Stimulated activated CD8-positive, alpha-beta memory T cell treated with anti-CD3 and anti-CD28 coated beads, Interleukin-4, amount 100 ng/mL, for 1 hour (primary cell): ENCODE measurements at places on chromosomes 1 and 21.

DNA sequence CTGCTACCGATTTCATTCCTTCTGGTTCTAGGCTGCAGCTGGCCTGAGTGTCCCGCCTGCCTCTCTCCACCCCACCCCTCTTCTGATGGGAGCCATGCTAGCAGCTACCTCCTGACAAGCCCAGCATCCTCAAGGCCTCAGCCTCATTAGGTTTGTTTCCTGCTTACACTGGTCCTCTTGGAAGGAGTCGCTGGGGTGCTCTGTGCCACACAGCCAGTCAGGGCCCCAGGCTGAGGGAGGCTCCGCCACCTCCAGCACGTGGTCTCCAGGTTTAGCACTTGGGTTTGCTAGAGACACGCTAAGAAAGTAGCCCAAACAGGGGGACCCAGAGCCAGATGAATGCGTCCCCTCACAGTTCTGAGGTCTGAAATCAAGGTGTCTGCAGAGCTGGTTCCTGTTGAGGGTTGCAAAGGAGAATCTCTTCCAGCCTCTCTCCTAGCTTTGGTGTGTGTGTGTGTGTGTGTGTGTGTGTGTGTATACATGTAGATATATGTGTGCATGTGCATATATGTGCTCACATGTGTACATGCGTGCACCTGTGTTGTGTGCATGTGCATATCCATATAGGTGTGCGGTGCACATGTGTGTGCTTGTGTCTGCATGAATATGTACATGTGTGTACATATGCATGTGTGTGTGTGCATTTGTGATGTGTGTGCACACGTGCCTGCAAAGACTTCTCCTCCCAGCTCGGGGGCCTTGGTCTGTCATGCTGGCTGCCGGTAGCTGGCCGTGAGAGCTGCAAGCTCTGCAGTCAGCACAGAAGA is 301.1 kb upstream of the AJAP1 start:
- DNase-seq: no peak

GRCh38 chr1:172112576-172112975 is 271.3 kb downstream of the DNM3 start:
- no peak for DNase-seq

- no peak for DNase-seq
Observed at GRCh38 chr1:6239213-6239752, 3.5 kb upstream of the ICMT start.

- DNase-seq: no peak
Observed at GRCh38 chr1:245814651-245815050, 659.9 kb downstream of the KIF26B start.

DNA sequence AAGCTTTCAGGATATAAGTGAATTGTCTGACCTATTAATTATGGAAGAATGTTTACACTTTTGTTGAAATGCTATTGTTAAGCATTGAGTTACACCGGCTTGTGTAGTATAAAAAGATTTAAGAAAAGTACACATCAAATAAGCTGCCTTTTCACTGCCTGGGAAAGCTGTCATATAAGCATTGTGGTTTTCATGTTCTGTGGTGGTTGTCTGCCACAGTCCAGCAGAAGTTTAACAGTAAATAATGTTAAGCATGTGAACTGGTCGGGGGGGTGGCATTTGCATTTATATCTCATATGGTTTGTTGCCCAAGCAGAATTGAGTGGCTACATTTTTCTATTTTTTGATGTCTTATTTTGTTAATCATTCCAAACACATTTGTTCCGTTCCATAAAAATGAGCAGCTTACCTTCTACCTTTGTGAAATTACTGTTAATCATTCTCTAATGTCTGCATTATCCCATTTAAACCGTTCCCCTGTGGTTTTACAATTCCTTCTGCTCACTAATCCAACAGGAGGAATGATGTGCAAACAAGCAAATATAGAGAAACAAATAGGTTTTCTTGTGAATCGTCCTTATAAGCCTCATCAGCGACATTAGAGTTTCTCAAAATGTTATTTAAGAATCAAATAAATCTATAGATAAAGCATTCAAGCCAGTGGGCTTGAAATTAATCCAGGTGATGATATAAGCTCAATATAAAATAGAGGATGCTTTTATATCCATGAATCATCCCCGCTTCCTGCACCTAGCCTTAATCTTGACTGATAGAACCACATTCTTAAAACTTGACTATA is 160.8 kb upstream of the SAMSN1 start:
- no peak for DNase-seq

DNA sequence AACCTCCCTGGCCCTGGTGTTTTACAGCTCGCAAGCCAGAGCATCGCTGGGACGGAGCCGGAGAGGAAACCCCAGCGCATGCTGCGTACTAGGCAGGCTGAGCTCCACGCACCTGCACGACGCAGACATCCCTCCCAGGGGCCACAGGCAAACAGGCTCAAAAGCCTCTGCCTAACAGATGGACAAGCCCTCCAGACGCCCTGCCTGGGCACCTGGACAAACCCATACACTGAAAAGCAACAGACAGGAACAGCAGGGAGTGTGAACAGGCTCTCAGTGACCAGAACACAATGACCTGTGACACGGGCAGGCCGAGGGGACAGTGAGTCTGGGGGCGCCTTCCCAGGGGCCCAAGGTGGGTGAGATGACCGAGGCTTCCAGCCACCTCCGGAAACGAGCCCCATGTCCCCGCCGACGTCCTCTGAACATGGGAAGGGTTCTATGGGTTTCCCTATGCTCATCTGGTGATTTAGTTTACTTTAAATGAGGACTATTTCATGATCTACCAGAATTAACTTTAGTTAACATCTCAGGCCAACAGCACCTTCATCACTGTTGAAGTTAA is 40.3 kb downstream of the NPHP4 start:
- DNase-seq: no peak

DNA sequence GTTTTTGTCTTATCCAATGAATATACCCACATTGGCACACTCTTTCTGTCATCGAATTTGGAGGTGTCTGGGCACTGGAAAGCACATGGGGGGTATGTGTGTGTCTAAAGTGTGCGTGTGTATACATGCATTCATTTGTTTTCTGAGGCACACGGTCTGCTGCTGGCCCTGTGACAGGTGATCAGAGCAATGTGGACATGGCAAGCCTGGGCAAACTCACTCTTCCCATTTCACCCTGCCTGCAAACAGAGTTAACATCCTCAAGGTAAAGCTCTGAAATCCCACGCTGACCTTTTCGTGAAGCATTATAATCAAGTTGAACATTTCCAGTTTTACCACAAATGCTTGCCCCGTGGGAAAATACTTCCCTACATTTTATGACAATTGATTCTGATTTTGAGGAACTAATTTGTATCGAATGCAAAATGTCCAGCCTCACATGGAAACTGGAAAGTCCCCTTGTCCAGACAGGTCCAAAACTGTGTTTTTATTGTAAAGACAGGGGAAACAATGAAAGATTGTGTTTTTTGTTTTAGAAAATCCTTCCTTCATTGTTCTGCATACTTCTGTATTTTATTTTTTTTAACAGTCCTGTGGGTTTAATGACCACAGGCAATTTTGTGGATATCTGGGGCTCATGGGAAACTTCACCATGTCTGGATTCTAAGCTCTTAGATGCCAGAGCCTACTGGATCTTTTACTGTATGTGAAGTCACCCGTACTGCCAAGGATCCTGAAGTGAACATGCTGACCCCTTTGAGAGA is 160.9 kb downstream of the PBX1 start:
- DNase-seq: no peak

DNA sequence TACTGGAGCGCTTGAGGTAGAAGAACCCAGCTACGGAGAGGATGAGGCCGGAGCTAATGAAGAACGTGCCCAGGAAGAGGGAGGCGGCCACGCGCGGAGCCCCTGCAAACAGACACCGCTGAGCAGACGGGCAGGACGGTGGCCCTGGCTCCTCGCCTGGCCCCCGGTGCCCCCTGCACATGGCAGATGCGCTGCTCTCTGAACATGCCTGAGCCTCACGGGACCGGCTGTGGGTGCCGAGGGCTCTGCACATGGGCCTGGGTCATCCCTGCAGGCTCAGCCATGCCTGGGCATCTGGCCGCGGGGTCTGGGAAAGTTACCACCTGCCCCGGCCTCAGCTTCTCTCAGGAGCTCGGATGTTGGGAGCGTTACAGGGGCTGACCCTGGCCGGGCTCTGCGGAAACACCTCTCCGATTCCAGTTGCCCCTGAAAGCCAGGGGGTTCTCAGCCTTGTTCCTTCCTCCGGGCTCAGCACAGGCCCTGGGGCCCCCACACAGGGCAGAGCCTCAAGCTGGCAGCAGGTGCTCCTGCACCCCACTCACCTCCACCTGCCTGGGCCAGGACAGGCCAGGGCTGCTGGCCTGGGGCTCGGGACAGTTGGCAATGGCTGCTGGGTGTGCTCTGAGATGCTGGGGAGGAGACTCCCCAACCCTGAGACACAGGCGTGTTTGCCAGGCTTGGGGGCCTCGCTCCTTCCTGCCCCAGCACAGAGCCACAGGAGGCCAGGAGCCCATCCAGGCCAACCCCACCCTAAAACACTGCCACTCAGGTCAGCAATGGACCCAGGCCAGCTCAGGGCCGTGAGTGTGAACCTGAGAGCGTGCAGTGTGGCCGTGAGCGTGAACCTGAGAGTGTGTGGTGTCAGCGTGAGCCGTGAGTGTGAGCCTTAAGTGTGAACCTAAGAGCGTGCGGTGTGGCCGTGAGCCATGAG is 12.1 kb upstream of the RNF223 start:
- DNase-seq: no peak

DNA sequence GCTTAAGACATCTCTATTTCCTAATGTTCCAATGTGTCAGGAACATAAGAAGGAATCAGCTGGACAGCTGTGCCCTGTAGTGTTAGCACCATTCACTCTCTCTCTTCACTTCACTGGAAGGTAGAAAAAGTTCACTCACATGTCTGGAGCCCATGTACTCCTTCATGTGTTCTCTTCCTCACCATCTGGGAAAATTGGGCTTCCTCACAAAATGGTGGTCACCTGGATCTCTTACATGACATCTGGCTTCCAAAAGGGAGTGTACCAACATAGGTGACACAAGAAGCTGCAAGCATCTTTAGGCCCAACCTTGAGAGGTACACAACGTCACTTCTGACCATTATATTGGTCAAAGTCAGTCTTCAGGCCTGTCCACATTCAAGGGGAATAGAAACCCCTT is 882.6 kb downstream of the LTN1 start:
- no peak for DNase-seq

DNA sequence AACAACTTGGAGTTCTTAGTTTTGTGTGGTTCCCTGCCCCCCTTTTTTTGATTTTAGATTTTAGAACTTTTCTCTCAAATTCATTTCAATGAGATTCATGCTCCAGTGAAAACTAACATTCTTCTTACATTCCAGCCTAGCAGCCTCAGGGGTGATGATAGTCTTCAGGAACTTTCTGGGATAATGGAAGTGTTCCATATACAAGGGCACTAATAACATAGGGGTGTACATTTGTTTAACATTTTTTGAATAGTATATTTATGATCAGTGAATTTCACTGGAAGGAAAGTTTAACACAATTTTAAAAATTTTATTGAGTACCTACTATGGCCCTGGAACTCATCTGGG is 61.4 kb upstream of the ZNF648 start:
- DNase-seq: no peak

GRCh38 chr1:21289700-21290545 is at the start of gene ECE1:
TSS of gene ECE1 (minus strand) at chr1:21290463. CDS start at chr1:21290414, 49 bp downstream.
- DNase-seq: no peak

GRCh38 chr1:27402349-27402754 is 9.9 kb downstream of the GPR3 start:
- no peak for DNase-seq

GRCh38 chr1:51664421-51665240 is 47.7 kb downstream of the OSBPL9 start:
- DNase-seq: no peak

- no peak for DNase-seq
Observed at GRCh38 chr1:54989968-54990810, 8.5 kb upstream of the BSND start.

- DNase-seq: no peak
Observed at GRCh38 chr1:163535807-163536206, 214.1 kb downstream of the NUF2 start.

DNA sequence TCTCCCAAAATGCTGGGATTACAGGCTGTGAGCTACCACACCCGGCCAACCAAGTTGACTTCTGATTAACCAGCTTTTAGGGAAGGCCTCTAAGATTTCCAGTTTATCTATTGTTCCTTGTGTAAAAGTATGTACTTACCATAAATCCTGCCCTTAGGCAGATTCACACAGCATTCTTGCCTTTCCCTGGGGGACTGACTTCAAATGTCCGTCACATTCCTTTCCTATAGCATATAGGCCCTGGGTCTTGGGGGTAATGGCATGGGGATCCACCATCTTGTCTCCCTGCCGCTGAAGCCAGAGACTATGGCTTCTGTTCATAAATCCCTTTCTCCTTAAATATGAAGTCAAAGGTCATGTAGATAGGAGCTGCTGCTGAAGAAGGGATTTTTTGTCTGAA is 872 bp upstream of the PINK1 start:
- DNase-seq: no peak

DNA sequence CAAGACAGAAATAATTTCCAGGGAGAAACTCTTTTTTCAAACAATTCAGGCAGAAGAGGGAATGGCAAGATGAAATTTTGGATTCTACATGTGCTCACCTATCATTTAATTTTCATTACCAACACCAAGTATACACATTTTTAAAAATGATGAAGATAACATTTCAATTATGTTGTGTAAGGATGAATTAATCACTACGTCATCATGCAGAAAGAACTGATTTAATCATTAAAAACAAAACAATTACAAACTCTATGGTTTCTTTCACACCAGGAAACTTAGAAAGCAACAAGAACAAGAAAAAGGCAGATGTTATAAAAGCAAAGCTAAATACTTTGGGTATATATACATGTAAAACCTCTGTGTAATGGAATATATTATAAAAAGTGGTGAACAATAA is 668.5 kb downstream of the NCAM2 start:
- no peak for DNase-seq

- no peak for DNase-seq
Observed at GRCh38 chr1:76035053-76035452, 39.5 kb upstream of the ST6GALNAC3 start.

- DNase-seq: no peak
Observed at GRCh38 chr1:196259316-196259715, 348.9 kb downstream of the KCNT2 start.

DNA sequence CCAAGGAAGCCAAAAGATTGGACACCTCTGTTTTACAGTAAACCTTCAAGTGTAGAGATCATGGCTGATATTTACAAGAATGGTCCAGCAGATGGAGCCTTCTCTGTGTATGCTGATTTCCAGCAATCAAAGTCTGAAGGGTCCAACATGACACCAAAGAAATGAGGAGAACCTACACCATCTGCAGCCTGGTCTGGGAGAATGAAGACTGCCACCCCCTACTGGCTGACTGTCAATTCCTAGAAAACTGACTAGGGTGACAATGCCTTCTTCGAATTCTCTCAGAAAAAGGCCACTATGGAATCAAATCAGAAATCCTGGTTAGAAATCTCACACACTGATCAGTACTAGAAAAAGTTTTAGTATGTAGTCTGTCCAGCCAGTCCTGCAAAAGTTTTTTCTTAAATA is 83.3 kb downstream of the CDC42BPA start:
- no peak for DNase-seq

DNA sequence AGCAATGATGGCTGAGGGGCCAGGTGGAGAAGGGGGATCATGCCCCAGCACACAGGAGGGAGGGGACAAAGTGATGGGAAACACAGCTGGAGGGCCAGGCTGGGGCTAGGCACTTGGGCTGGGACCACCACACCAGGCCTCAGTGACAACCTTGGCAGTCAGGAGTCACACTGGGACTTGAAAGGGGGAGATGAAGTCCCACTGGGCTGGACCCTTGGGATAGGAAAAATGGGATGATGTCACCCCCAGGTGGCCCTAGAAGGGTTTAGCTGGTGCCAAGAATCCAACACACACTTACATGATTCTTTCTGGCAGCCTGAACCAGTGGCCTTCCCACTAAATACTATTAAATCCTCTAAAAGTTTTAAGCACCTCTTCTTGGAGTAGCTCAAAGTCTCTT is 17.1 kb downstream of the ZBTB17 start:
- DNase-seq: no peak

- no peak for DNase-seq
Observed at GRCh38 chr1:81548918-81549587, 251.7 kb upstream of the ADGRL2 start.
